ENCODE measurements at places on chromosomes 12 and 14. TPM values are rescaled to one million over a fixed set of nuclear protein-coding genes. Genes with fewer than 3 reads are reported as not detected.

Gene GZMH
- not detected for total RNA-seq

Gene PLEKHA5
- 40.7 TPM for total RNA-seq

Gene TRPV4
- total RNA-seq, result 0.25 TPM

Gene RTL1
- total RNA-seq, result not detected

Gene SENP1
- total RNA-seq, result 33.8 TPM
